ENCODE measurements at places on chromosomes 16 and 17.

DNA sequence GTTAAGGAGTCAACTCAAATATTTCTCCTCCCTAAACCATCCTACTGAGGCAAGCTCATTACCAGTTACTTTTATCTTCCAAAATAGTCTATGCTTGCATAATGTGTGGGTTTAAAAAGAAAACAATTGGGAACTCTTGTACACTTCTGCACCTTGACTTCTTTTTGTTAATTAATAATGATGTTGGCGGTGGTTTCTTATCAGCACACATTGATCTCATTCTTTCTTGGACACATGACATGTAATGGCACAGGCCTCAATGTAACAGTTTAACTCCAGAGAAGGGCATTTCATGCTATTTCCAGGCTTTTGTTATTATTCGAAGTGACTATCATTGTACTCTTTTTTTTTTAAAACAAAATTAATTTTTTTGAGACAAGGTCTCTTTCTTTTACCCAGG lies 7.8 kb downstream of the PLCG2 start:
- no peak for DNase-seq

- no peak for DNase-seq
Observed at GRCh38 chr16:4372001-4372577, 441 bp downstream of the VASN start.

GRCh38 chr16:23974223-23974622 lies 138.4 kb downstream of the PRKCB start:
- DNase-seq: no peak

- no peak for DNase-seq
Observed at GRCh38 chr17:42502091-42502490, 34.0 kb upstream of the NAGLU start.

DNA sequence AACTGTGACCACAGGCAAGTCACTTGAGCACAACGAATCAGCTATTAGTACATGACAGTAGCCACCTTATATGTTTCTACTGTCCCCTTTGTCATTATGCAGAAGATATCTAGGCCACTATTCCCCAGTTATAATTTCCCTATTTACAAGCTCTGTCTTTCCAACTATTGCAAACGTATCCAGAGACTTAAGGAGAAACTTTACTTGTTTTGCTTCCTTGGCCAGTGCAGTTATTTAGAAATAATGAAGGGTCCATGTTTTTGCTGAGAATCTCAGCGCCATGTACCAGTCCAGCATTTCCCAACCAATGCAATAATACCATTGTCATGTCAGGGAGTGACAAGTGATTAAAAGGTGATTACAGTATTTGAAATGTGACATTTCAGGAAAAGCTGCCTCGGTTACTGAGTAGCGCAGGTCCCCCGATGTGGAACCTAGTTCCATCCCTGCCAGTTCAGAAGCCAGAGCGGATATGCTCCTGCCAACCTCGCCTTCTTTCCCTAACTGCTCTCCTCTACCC lies 743 bp downstream of the ZNF624 start:
- DNase-seq: no peak

GRCh38 chr17:38922538-38923297 lies 2.7 kb upstream of the LASP1NB start:
- DNase-seq: no peak

DNA sequence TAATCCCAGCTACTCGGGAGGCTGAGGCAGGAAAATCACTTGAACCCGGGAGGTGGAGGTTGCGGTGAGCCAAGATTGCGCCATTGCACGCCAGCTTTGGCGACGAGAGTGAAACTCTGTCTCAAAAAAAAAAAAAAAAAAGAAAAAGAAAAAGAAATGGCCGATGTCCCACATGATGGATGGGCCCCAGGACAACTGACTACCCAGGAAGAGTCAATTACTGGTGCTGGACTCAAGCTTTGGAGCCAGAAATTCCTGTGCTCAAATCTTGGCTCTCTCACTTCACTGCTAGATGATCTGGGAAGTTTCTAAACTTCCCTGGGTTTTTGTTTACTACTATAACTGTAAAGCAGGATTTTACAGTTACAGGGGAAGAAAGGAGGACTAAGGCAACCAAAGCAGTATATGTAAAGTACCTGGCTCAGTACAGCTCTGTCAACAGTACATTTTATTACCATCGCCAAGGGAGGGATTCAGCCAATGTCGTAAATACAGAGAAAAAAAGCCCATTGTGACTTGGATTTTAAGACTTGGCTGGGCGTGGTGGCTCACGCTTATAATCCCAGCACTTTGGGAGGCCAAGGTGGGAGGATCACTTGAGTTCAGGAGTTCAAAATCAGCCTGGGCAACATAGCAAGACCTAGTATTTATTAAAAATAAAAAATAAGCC lies 11.9 kb downstream of the C16orf86 start:
- DNase-seq: no peak

DNA sequence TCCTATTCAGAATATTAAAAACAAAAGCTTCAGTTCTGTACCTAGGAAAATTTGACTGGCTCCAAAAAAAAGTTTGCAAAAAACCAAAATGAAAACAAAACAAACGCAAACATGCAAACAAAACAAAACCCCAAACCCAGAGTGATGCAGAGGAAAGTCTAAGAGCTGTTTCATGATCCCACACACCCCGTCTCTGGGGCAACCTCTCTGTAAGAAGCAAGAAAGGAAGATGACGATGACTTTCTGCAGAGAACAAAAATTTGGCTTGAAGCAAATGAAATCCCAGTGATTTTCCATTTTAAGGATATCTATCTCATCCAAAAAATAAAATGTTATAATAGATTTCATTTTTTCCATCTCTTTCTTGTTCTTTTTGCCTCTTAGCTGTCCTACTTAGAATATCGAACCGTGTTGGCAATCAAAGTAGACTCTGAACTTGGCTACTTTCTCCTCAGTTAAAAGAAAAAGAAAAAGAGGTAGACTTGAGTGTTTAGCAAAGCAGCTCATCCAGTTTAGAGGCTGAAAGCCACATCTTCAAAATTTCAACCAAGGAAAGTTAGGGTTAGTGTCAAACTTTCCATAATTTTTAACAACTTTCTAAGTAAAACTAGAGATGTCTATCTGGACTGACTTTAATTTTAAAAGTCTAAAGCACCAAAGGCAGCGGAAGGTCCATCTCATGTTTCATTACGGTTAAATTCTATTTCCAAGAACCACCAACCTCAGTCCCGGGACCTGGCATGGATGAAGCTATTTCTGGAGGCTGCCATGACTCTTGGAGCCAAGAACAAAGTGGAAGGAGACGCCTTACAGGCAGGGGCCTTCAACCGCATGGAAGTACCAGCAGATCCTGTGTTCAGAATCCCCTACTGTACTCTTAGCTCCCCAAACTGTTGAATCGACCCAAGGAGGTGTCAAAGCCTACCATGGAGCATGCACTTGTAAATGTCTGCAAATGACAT lies 180.8 kb downstream of the XYLT1 start:
- no peak for DNase-seq

DNA sequence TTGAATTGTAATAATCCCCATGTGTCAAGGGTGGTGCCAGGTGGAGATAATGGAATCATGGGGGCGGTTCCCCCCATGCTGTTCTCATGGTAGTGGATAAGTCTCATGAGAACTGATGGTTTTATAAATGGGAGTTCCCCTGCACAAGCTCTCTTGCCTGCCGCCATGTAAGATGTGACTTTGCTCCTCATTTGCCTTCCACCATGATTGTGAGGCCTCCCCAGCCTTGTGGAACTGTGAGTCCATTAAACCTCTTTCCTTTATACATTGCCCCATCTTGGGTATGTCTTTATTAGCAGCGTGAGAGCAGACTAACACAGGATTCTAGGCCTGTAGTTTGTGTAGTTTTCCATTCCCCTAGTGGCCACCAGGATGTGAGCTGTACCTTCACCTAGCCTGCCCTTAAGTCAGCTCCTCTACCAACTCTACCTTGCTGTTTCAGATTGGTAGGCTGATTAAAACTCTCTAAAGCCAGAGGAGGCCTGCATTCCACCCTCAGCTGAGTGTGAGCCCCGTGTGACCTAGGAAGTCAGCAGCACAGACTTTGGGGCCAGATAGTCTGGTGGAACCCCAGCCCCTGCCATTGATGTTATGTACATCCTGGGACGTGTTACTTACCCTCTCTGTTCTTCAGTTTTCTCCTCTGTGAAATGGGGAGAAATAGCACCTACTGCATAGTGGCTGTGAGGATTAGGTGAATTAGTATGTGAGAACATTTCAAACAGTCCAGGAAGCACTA lies 252.4 kb upstream of the CACNG5 start:
- DNase-seq: no peak

DNA sequence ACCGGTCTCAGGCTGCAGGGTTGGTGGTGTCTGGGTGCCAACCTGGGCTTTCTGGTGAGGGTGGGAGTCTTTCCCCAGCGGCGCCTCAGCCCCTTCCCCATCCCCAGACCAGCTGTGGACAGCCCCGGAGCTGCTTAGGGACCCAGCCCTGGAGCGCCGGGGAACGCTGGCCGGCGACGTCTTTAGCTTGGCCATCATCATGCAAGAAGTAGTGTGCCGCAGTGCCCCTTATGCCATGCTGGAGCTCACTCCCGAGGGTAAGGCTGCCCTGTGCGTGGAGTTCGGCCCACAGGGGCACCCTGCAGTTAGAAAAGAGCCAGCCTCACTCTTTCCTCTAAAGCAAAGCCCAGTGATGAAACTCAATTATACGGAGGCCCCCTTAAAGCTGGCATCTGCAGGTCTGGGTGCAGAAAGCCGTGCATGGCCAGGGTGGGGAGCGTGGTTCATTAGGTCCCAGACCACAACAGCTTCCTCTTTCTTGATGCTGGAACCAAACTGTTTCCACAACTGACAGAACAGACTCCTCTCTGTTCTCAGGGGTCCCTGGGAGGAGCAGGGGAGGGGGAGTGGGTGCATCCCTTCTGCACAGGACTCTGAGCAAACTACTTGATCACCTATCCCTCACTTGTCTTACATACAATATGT lies 10.7 kb downstream of the GUCY2D start:
- DNase-seq: no peak

DNA sequence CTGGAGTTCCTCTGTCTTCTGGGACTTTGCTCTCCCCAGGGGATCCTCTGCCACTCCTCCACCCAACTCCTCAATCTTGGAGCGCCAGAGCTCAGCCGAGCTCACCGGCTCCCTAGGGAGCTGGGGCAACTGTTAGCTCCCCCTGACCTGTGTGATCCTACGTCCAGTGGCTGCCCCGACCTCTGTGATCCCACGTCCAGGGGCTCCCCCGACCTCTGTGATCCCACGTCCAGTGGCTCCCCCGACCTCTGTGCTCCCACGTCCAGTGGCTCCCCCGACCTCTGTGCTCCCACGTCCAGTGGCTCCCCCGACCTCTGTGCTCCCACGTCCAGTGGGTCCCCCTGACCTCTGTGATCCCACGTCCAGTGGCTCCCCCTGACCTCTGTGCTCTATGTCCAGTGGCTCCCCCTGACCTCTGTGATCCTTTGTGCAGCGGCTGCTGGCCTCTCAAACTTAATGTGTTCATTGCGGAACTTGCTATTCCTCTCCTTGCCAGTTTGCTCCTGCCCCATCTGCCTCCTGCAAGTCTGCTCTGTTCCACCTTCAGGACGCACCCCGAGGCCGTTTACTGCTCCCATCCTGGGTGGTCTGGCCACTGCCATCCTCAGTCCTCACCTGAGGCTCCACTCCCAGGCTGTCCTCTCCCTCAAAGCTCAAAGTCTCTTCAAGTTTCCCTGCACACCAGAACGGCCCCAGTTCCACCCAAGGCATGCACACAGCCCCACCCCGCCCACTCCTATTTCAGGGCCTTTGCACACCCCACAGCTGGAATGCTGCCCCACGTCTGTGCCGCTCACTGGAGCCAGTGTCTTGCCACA lies 2.8 kb downstream of the VPS9D1 start:
- no peak for DNase-seq

- no peak for DNase-seq
Observed at GRCh38 chr16:13402601-13403000, 501.2 kb downstream of the SHISA9 start.

GRCh38 chr17:71068408-71068750 lies 899.0 kb downstream of the KCNJ2 start:
- DNase-seq: no peak

DNA sequence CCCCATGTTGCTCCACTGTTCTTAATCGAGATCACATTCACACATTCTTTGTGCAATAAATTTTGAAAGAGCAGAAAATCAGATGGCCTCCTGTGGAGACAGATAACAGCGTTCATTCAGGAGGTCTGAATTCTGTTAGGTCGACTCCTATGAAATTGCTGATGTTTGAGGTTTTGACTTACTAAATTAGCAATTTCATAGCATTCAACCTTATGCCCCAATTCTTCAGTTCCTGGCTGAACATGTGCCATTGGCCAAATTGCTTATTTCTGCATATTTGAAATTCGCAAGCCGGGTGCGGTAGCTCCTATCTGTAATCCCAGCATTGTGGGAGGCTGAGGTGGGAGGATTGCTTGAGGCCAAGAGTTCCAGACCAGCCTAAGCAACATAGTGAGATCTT lies 22.1 kb upstream of the C16orf74 start:
- DNase-seq: no peak

DNA sequence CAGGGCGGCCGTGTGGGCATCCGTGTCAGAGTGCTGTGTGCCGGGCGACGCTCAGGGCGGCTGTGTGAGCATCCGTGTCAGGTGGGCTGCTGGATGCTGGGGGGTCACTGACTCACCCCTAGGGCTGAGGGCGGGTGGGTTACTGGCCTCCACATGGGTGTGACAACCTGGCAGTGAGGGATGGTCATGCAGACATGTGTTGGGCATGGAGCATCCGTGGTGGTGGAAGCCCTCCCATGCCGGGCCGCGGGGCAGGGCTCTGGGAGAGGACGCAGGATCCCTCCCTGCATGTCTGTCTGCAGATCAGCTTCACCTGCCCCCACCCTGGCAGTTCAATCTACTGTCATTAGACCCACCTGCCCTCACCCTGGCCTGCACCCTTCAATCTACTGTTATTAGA lies 56.3 kb downstream of the METRNL start:
- no peak for DNase-seq

DNA sequence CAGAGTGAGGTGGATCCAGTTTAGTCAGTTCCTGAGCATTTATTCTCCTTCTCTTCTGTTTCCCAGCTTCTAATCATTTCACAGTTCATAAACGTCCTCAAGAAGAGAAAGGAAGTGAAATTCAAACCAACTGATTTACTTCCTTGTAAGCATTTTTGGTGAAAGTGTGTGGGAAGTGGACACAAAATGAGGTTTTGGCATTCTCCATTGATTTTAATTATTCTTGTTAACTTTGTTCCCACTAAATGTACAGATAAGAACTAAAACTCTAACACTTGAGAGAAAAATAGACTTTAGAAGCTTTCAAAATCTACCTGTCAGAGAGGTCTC lies 42.7 kb upstream of the CORO6 start:
- DNase-seq: no peak

DNA sequence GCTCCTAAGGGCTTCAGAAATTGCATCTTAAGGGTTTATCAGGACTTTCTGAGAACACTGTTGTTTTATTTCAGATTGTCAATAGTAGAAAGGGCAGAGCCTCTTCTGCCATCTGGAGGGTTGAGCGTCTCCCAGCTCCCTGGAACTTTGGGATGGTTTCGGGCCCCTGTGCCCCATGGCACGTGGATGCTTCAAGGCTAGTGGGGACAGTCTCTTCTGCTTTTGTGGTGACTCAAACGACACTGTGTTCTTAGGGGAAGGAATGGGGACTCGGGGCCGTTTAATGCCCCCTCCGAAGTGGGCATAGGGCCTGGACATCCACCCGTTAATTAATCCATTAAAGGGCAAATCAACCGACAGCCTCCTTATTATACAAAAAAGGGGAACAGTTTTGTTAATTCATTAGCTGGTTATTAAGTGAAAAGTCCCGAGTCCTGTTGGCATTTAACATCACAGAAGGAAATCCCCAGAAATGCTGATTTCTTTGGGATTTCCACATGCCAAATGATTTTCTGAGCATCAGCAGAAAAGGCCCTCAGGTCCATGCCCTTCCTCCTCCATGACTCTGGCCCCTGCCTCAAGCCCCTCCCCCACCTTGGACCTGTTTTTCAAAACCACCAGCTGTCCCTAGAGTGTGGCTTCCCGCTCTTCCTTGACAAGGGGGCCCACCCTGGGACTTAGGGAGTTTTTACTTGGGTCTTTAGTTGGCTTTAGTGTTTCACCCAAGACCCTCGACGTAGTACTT lies 68.7 kb downstream of the ARSG start:
- no peak for DNase-seq

All from activated T-cell treated with anti-CD3 and anti-CD28 coated beads for 24 hours (primary cell).